Activated T-helper 1 cell treated with anti-CD3 and anti-CD28 coated beads, Interleukin-12 subunit alpha, Interleukin-12 subunit beta, Interleukin-2, Interleukin-4 antibody, amounts not matched to agents 30 ng/mL and 10 ng/mL and 1 ng/mL, durations not matched to agents 14 hours and 24 hours and 36 hours (primary cell): ENCODE measurements at places on chromosomes 4 and X.

DNA sequence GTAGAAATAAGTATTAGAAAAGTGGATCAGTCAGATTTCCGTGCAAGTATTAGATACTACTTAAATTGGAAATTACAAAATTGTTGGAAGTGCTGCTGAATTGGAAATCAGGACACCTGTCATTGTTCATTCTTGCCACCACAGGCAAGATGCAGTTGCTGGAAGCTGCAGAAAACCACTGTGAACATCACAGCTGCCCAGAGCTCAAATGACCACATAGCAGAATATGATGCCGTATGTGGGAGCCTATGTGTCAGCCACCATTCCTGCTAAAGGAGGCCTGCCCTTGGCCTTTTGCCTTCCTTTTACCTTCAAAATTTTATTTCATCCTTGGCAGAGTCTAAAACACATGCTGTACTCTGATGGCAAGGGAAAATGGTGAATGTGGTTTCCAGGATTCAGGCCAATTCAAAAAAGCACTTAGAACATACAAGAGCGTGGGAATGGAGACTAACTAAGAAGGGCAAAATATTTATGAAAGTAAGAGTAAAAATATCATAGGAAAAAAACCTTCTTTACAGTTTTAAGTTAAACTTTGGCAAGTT lies 1005.5 kb upstream of the GRID2 start:
- DNase-seq = no peak

DNA sequence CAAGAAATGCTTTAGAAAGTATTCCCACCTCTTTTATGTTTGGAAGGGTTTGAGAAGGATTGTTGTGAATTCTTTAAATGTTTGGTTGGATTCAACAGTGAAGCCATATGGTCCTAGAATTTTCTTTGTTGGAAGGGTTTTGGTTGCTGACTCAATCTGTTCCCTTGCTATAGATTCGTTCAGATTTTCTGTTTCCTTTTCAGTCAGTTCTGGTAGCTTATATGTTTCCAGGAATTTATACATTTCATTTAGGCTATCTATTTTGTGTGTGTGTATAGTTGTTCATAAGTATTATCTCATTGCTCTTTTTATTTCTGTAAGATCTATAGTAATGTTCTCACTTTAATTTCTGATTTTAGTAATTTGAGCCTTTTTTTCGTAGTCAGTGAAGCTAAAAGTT lies 114.4 kb downstream of the MSN start:
- DNase-seq = no peak

DNA sequence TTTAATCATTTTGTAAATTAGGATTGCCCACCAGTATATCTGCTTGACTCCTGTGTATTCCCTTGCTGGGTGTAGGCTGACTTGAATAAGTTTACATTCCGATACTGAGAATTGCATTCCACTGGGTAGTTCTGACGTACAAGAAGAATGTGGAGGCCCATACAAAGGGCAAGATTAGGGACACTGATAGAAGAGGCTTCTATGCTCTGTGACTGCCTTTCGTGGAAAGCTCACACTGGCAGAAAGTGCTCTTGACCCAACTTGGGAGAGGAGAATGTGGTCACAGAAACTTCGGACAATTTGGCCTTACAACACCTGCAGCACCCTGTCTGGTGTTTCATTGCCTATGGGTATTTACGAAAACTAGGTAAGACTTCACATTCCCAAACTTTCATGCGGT lies 126.3 kb downstream of the RAPGEF2 start:
- DNase-seq = no peak

DNA sequence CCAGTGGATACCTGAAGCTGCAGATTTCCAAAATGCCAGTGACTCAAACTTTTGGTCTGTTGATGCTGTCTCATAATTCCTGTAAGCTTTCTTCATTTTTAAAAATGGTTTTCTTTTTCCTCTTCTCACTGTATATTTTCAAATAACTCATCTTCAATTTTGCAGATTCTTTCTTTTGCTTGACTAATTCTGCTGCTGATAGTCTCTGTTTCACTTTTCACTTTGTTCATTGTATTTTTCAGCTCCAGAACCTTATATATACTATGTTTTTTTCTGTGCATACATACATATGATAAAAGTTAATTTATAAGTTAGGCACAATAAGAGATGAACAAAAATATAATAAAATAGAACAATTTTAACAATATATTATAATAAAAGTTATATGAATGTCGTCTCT lies 237.7 kb upstream of the GPRIN3 start:
- no peak for DNase-seq

DNA sequence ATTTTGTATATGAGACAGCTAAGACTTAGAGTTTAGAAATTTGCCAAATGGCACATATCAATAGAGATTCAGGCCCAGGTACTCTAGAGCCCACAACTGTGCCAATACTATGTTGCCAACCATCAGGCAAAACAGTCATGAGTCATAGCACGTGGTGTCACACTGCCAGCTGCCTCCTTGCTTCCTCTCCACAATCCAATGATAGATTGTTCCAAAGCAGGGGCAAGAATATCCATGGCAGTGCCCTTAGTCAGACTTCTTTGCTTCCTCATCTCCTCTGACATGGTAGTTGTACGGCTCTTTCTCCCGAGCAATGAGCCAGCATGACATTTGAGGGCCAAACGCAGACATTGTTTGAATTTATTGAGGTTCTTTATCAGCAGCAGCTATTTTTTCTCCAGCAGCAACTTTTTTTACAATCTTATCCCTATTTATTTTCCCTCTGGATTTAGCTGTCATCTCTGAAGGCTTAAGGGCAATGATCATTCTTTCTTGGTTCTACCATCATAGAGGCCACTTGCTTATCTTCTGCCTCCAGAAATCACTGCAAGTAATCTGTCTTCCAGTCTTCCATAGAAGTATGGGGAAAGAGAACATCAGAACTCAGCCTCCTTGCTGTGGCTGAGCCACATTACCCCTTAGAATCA lies 169.7 kb downstream of the COL4A6 start:
- DNase-seq = no peak
